ENCODE measurements at places on chromosomes 7 and 10. TPM values are rescaled to one million over a fixed set of nuclear protein-coding genes. Genes with fewer than 3 reads are reported as not detected.

The GPR85 gene
- total RNA-seq, result 0.27 TPM

The ADARB2 gene
- 1.1 TPM for total RNA-seq

The CPA5 gene
- total RNA-seq, result not detected

The CLRN3 gene
- total RNA-seq, result not detected

The EBF3 gene
- not detected for total RNA-seq

The SYNPO2L gene
- not detected for total RNA-seq

The FFAR4 gene
- not detected for total RNA-seq

The TFPI2 gene
- total RNA-seq, result 0.81 TPM

The PDE1C gene
- total RNA-seq, result under 0.01 TPM

The MGAM2 gene
- total RNA-seq, result under 0.01 TPM

Measured in hematopoietic multipotent progenitor cell (in vitro differentiated cells).